Sigmoid colon (tissue), 7 donors: ENCODE measurements at places on chromosomes 3 and 15. TPM values are rescaled to one million over a fixed set of nuclear protein-coding genes. Genes with fewer than 3 reads are reported as not detected.

The SLMAP gene
- 31.4 TPM for polyA plus RNA-seq

The ACKR2 gene
- polyA plus RNA-seq, result 1.2 TPM

The EXD1 gene
- not detected for polyA plus RNA-seq

The SYNM gene
- polyA plus RNA-seq, result 9.0 TPM

The TMIE gene
- not detected for polyA plus RNA-seq

The ZNF385D gene
- polyA plus RNA-seq, result 0.55 TPM

The MB21D2 gene
- polyA plus RNA-seq, result 1.2 TPM

The NOX5 gene
- polyA plus RNA-seq, result not detected

The GOLGA8G gene
- under 0.01 TPM for polyA plus RNA-seq

The GP9 gene
- not detected for polyA plus RNA-seq

The SNX33 gene
- 9.0 TPM for polyA plus RNA-seq

The C3orf70 gene
- 3.5 TPM for polyA plus RNA-seq

The EFCC1 gene
- 0.46 TPM for polyA plus RNA-seq

The PAK6 gene
- polyA plus RNA-seq, result 1.2 TPM

The P2RY14 gene
- polyA plus RNA-seq, result 3.4 TPM

The CEMIP gene
- polyA plus RNA-seq, result 2.1 TPM

The CAMP gene
- polyA plus RNA-seq, result not detected

The GHSR gene
- polyA plus RNA-seq, result not detected

The C3orf22 gene
- polyA plus RNA-seq, result not detected

The TJP1 gene
- 28.0 TPM for polyA plus RNA-seq

The SLC6A11 gene
- polyA plus RNA-seq, result not detected

The PAQR5 gene
- 19.7 TPM for polyA plus RNA-seq

The DUOXA2 gene
- polyA plus RNA-seq, result 117 TPM

The SLC9A9 gene
- 2.4 TPM for polyA plus RNA-seq

The TRIM71 gene
- not detected for polyA plus RNA-seq

The PATL2 gene
- polyA plus RNA-seq, result 1.2 TPM

The CTDSPL2 gene
- 5.4 TPM for polyA plus RNA-seq

The ROPN1B gene
- not detected for polyA plus RNA-seq

The SERPINI2 gene
- not detected for polyA plus RNA-seq

The SLC35G2 gene
- polyA plus RNA-seq, result 1.2 TPM

The ZNF662 gene
- 2.1 TPM for polyA plus RNA-seq

The SETMAR gene
- 10.6 TPM for polyA plus RNA-seq

The MCF2L2 gene
- polyA plus RNA-seq, result 2.4 TPM

The C3orf38 gene
- 19.2 TPM for polyA plus RNA-seq

The SPINK8 gene
- polyA plus RNA-seq, result not detected

The GASK1A gene
- 1.8 TPM for polyA plus RNA-seq

The TTLL13 gene
- polyA plus RNA-seq, result not detected

The GNB4 gene
- 3.6 TPM for polyA plus RNA-seq

The SV2B gene
- polyA plus RNA-seq, result not detected

The CRBN gene
- polyA plus RNA-seq, result 34.8 TPM

The GPR62 gene
- polyA plus RNA-seq, result 0.03 TPM

The ISL2 gene
- not detected for polyA plus RNA-seq

The INSYN1 gene
- 1.1 TPM for polyA plus RNA-seq

The HIGD2B gene
- not detected for polyA plus RNA-seq
